ENCODE measurements at places on chromosomes 12 and 14.

DNA sequence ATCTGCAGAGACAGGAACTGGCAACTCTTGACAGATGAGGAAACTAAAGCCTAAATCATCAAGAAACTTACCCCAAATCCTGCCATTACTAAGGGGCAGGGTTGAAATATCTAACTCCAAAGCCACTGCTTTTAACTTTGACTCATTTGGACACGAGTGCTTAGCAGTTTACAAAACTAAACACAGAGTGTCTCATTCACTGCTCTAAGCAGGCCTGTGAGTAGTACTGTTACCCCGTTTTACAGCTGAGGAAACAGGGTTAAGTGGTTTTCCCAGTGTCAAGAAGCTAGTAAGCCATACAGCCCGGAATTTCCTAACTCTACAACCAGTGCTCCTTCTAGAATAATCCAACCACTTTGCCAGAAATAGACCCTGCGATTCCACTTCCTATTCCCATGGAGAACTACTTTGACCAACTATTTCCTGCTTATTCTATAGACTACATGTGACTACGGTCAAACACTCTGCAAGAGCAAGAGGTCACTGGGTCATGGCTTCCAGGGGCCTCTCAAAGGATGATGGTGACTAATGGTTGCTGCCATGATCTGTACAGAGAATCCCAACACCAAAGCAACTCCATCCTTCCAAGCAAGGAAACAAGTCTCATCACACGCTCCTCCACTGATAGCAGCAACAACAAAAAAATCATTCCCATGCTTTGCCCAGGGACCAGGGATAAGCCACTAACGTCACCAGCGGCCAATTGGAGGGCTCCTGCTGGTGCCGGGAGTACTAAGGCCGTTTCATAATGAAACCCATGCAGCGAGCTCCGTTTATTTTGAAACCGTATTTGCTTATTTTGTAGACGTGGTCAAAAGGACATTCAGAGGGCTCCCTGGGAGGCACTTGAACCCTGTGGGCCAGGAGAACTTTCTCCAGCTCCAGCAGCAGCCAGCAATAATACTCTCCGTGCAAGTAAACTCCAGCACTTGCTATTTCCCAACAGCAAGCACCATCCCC, 56.3 kb downstream of the NUAK1 start:
- no peak for DNase-seq

DNA sequence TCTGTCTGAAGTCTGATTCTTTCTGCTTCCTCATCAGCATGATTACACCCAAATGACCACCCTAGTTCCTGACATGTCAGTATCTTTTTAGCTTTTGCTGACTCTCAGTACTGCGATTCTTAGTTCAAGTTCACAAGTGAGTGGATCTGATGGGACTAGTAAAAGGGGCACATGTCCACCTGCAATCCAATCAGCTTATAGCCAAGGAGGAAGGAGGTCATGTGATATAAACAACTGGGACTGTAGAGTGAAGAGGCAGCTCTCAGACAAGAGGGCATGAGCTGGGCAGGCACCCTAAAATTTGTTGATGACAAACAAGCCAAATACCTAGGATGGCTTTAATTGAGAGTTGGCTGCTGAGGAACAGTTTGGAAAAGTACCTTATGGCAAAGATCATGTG, 68.1 kb upstream of the OTOGL start:
- DNase-seq = no peak

- DNase-seq = peak; percentile 97
Observed at GRCh38 chr12:12946686-12947355, 5.1 kb downstream of the GPRC5D start.

GRCh38 chr14:100083706-100084105, 18.5 kb downstream of the EVL start:
- DNase-seq = no peak

GRCh38 chr12:79927772-79928474, 7.0 kb downstream of the PPP1R12A start:
- DNase-seq = no peak

DNA sequence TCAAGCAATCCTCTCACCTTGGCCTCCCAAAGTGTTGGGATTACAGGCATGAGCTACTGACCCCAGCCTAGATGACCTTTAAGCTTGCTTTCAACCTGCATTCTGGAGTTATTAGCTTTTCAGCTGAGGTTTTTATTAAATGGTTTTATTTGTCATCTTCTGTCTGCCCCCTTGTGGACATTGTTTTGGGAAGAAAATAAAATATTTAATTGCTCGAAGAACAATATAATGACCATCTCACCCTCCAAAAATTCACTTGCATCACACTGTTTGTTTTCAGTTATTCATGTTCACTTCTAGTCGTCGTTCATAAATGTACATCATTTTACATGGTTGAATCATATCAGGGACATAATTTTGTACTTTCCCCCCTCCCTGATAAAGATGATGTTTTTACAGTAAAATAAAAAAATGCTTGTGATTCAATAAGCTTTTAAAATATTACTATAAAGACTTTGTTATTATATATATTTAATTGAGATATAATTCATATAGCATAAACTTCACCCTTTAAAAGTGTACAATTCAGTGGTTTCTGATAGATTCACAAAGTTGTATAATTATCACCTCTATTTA, 10.1 kb upstream of the SPATS2 start:
- DNase-seq = no peak

GRCh38 chr12:15474766-15475165, 152.5 kb downstream of the PTPRO start:
- DNase-seq = no peak

- DNase-seq = no peak
Observed at GRCh38 chr14:66081594-66082376, 404.4 kb upstream of the CCDC196 start.

DNA sequence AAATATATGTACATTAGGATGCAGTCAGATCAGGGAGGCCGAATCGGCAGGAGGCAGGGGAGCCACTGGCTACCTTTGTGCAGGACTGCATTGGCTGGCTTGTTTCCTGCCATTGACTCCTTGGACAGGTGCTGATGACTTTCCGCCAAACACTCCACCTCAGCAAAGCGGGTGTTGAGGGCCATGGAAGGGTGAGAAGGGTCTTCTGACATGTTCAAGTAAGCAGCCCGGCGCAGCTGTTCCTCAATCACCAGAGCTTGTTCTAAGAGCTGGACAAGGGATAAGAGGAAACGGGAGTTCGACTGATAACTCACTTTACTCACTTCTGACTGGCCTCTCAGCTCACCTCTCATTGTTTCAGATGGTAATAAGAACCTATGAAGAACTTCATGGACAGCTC, 4.9 kb upstream of the NOP2 start:
- DNase-seq = no peak

DNA sequence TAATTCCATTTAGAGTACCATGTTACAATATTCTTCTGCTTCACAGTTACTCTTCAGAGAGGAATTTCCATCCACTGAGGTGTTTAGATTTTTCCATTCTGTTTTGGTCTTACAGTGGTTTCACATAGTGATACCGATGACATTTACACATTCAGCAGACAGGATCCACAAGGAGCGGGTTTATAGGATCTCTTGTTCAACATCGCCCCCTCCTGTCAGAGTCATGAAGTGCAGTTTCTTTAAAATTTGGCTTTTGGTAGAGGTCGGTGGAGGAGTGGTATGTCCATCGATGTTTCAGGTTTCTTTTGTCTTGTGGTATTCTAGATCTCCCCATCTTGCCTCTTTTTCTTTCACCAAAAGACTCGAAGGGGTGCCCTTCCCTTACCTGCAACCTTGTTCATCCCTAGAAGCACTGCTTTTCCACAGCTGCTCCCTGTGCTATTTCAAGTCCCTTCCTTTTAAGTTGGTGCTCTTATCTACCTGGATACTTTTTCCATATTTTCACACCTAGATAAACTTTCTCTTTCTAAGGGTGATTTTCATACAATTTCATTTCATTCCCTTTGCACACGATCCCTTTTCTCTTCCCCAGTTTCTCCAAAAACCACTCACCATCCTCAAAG, 181.3 kb downstream of the ITPR2 start:
- DNase-seq = peak; percentile 81

- peak; percentile 65 for DNase-seq
Observed at GRCh38 chr12:32549675-32550079, 129.4 kb upstream of the DNM1L start.

DNA sequence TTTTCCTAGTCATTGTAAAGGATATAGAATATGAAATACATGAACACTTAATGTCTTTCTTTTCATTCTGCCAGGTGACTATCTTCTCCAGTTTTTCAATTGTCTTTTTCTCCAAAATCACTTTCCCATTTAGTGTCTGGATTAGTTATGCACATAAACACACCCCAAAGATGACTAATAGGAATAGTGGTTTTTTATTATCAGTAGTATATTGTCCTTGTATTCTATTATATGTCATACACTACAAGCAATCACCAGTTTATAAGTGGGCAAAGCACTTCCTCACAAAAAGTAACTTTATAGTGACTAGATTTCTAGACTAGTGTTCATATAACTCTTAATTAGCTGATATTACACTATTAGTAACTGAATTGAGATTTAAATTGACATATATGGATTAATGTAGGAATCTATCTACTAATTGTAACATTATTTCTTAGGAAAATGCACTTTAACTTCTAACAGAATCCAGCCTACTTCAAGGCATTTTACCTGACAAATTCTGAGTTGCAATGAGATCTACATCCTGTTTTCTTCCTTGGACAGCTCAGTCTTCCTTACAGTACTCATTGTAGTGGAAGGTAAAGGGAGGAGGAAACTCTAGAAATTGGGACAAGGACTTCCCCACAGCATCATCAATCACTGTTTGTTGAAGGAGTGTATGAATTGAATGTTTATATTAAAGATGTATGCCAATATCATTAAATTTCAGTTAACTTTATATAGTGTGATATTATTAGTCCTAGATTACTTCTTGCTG, 186.1 kb upstream of the GARIN2 start:
- DNase-seq = no peak

DNA sequence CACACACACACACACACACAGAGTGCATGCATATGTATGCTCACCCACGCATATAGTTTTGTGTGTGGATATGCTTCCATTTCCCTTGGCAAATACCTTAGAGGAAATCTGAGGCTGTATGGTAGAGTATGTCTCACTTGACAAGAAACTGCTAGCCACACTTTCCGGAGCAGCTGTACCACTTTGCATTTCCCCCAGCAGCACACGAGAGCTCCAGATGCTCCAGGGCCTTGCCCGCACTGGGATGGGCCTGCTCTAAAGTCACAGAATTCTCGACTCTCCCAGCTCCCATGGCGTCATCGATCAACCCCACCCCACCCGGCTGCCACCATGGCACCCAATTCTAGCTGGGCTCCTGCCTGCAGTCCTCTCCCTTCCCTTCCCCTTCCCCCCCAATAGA, 21.9 kb downstream of the CLMN start:
- DNase-seq = no peak

DNA sequence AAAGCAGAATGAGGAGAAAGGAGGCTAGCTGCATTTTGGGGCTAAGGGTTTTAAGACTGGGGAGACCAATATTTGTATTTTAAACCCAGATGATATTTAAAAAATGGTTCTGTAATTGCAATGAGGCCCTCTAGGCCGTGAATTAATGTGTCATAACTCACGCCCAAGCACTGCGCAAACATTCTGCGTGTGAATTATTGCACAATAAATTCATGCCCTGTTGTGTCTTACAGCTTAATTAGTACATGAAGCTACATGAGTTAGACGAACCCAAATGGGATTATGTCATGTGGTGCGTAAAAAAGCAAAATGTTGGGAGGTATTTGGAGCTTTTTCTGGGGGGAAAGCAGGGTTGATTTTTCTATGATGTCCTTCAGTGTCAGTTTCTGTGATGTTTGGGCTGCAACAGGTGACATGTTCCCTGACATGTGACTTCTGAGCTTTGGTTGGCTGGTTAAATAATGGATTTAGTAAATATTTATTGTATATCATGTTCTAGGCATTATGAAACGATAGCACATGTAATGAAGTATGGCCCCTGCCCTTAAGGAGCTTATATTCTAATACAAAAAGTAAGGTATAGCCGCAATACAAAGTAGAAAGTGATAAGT, 30.4 kb upstream of the CISTR start:
- no peak for DNase-seq

DNA sequence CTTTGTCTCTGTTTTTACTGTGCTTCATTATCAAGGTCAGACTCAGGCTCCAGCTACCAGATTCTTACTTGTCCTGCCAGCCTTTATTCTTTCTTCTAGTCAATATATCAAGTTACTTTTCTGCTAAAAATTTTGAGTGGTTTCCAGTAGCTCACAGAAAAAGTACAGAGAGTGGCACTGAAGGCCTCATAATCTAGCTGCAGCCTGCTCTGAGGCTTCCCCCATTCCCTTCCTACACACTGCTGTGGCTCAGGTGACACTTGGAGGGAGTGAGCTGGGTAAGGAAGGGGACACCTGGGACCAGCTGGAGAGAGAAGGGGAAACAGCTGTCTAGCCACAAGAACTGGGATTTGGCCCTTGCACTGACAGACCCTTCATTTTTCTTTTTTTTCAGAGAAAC, 25.4 kb downstream of the TTC6 start:
- DNase-seq = no peak

GRCh38 chr14:58460772-58461171, 33.3 kb downstream of the KIAA0586 start:
- DNase-seq = no peak

DNA sequence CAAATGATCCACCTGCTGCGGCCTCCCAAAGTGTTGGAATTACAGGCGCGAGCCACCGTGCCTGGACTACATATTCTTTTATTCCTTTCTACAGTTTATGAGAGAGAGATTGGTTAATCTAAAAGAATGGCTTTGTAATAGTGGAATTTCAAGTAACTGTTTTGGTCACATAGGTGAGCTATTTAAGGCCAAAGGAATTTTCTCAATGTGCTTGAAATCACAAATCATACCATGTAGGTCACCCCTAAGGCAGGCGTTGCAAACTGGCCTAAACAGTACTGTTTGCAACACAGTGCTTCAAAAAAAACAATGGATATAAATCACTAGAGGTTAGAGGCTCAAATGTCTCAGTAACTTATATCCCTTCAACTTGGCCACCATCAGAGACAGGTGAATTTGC, 103.7 kb upstream of the PTPRR start:
- no peak for DNase-seq

- no peak for DNase-seq
Observed at GRCh38 chr12:67275380-67275913, 6.3 kb downstream of the CAND1 start.

GRCh38 chr14:53032161-53032803, 81.4 kb upstream of the FERMT2 start:
- DNase-seq = peak; percentile 51
